Hepatocyte (in vitro differentiated cells): ENCODE measurements at places on chromosomes 7 and 10.

GRCh38 chr7:44103566-44103922 lies 601 bp upstream of the AEBP1 start:
- no peak overlapping the region for H3K27ac ChIP-seq
- no peaks in the 10 kb centered on the region for H3K36me3 ChIP-seq
- H3K4me3 ChIP-seq = no peak overlapping the region
- no peak for DNase-seq

DNA sequence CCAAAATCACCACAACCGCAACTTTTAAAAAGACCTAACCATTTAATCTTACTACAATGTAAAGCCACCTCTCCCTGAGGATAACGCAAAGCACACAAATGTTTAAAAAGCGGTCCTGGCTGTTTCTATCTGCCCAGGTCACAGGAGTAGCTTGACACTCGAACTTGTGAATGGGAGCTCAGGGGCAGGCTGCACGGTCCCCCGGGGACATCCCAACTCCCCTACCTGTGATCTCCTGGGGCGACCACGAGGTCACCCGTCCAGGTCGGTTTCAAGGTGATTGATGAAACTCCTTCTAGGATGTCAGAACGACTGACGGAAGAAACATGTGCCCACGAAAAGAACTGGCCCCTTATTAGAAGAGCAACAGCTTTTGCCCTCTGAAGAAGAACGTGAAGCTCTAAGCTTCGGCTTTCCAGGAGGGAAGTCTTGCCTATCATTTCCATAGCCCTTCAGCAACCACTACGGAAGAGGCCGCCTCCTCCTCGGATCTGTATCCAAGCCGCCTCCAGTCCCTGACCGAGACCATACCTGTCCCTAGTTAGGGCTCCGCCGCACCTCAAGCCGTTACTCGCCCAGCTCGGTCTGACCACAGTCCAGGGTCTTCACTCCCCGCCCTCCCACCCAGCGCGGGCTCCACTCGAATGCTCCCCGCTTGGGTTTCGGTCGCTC lies 459 bp downstream of the CYCS start:
- H3K4me3 ChIP-seq = peak overlapping the region; percentile 50
- H3K4me1 ChIP-seq = no peaks in the 10 kb centered on the region
- DNase-seq = no peak
- H3K36me3 ChIP-seq = no peaks in the 10 kb centered on the region

GRCh38 chr7:81924494-81924893 lies 154.6 kb upstream of the HGF start:
- no peaks in the 10 kb centered on the region for H3K4me1 ChIP-seq
- H3K36me3 ChIP-seq = no peaks in the 10 kb centered on the region
- no peak for DNase-seq
- no peaks in the 10 kb centered on the region for H3K27me3 ChIP-seq
- no peak overlapping the region for H3K27ac ChIP-seq

DNA sequence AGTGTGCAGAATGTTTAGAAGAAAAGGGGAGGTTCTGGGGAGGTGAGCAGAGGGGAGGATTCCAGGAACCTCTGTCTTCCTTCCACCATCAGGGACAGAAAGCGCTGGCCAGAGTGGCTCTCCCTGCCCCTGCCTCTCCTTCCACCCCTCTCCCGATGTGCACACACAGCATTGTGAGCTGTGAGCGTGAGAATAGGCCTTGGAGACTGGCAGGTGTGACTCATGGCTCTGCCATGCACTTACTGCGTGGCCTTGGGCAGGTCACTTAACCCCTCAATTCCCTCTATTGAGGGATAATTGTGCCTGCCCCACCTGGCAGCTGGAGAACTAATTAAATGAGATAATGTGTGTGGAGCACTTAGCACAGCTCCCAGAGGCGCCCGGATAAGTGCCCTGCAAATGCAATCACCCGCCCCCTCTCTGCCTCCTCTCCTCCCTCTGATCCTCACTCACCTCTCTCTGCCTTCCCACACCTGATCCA lies 115.4 kb downstream of the ZMIZ1 start:
- peak overlapping the region; percentile 84 for H3K27ac ChIP-seq
- no peaks in the 10 kb centered on the region for H3K27me3 ChIP-seq
- no peaks in the 10 kb centered on the region for H3K36me3 ChIP-seq
- DNase-seq = peak; percentile 77
- H3K4me3 ChIP-seq = no peak overlapping the region

DNA sequence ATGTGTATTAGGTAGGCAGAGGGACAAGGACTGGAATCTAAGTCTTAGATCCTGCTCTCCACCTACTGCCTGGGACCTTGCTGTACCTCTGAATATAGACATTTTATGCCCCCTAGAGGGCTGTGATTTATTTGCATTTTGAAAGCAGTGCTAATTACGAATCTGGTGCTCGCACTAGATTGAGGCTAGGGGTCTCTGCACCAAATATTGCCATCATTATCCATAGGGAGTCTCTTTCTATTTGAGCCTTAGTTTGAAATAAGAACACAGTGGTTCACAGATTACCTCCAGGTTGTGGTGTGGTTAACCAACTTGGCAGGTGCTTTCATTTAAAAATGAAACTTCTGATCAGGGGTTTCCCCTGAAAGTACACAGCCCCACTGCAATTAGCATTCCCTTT lies 41.8 kb downstream of the CNNM1 start:
- no peaks in the 10 kb centered on the region for H3K4me1 ChIP-seq
- H3K27ac ChIP-seq = no peak overlapping the region
- H3K27me3 ChIP-seq = peaks cover 4% of the 10 kb centered on the region
- DNase-seq = peak; percentile 67
- no peak overlapping the region for H3K4me3 ChIP-seq

DNA sequence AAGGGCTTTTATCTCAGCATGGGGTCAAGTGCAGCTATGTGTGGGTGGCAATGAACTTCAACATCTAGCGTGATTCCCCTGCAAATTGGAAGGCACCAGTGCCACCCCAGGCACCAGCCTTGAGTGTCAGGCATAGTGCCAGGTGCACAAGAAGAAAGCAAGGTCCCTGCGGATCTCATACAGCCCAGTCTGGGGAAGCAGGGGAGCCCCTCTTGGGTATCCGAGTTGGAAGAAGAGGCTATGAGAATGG lies 269.0 kb downstream of the RPS24 start:
- no peak for DNase-seq
- no peaks in the 10 kb centered on the region for H3K36me3 ChIP-seq
- peak overlapping the region; percentile 87 for H3K27ac ChIP-seq
- H3K4me3 ChIP-seq = peak overlapping the region; percentile 20

- H3K4me1 ChIP-seq = peaks cover 23% of the 10 kb centered on the region
- no peaks in the 10 kb centered on the region for H3K27me3 ChIP-seq
- H3K36me3 ChIP-seq = no peaks in the 10 kb centered on the region
- H3K4me3 ChIP-seq = no peak overlapping the region
Observed at GRCh38 chr10:17075533-17076359, 53.9 kb downstream of the CUBN start.

DNA sequence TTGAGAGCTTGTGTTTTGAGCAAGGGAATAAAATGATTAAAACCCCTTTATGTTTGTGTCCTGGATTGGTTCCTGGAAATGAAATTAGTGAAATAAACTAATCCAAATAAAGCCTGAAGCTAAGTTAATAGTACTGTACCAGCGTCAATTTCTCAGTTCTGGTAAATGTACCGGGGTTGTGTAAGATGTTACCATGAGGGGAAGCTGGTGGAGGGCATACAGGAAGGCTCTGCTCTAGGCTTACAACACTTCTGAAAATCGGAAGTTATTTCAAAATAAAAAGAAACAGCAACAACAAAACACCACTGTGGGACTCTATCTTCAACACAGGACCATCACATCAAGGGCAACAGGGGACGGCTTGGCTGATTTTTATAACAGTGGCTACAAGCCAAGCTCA lies 257.0 kb downstream of the CREB5 start:
- DNase-seq = no peak
- H3K27me3 ChIP-seq = no peaks in the 10 kb centered on the region
- H3K27ac ChIP-seq = no peak overlapping the region
- H3K4me1 ChIP-seq = peaks cover 5% of the 10 kb centered on the region
- H3K36me3 ChIP-seq = no peaks in the 10 kb centered on the region
- H3K4me3 ChIP-seq = no peak overlapping the region

DNA sequence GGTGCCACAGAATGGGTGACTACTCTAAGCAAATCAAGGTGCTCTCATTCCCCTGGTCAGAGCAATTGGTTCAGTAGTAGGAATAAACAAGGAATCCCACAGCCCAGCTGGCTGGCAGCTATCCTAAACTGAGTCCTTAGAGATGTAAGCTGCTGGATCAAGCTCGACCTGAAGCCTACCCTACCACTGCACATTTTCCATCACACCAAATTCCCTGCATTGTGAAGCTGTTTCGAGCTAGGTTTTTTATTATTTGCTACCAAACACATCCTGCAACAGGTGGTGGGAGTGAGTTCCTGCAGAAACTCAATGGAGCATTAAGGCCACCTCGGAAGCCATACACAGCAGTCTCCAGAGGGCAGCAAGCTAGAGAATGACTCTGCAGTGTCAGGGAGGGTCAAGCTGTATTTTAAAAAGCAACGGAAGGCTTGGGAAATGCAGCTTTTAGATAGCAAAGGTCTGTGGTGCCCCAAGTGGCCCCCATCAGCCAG lies 33.7 kb upstream of the TNRC18 start:
- no peak for DNase-seq
- H3K4me1 ChIP-seq = no peaks in the 10 kb centered on the region
- peaks cover 8% of the 10 kb centered on the region for H3K27me3 ChIP-seq
- H3K4me3 ChIP-seq = no peak overlapping the region
- no peak overlapping the region for H3K27ac ChIP-seq
- H3K36me3 ChIP-seq = no peaks in the 10 kb centered on the region

DNA sequence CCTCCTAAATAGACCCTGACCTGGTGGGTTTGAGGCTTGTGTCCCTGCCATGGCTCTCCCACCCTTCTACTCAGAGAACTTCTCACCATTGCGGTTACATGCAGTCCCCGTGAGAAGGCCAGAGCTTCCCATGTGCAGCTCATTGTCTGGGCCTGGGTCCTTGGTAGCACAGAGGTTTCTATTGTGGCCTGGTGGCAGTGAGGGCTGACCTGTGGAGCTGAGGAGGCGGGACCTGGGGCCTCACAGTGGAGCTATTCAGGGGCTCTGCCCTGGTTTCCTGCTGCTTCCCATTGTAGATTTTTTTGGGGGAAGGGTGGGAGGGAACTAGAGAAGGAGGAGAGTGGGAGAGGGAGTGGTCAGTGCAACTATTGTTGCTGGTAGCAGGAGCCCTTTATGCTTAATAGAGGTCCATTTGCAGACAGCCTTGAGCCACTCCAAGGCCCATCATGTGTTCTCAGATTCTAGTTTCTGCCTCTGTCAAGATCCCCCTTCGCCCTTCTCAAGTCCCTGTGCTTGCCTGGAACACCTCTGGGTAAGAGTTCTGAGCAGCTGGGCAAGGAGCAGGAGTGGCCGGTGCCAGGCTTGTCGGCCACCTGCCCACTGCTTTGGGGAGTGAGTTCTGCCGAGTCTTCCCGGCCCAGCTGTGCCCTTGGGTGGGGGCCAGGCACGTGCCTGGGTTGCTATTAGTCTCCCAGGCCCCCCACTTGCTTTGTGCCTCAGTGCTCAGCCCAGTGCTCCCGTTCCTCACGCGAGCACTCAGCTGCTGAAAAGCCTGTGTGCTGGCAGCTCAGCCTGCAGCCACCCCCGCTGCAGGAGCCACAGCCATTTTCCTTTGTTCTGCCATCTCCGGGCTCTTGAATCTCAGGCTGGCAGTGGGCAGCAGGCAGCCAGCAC lies 10.7 kb downstream of the TSPAN14 start:
- H3K27me3 ChIP-seq = no peaks in the 10 kb centered on the region
- no peaks in the 10 kb centered on the region for H3K36me3 ChIP-seq

DNA sequence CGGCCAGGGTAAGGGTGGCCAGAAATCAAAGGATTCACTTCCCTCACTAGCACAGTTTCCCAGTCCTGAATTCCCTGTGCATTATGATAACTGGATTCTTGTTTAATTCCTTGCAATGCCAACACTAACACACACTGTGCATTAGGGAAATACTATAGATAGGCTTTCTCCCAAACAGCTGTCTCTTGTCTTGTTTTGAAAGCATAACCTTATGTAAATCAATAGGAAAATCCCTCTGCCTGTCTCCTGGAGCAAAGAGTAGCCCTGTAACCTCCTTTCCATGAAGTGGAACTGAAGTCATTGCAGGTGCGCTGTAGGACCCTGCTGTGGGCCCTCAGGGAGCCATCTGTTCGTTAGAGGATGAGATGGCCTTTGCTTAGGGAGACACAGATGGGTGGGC lies 82.8 kb upstream of the FAM171A1 start:
- no peak overlapping the region for H3K27ac ChIP-seq
- no peak overlapping the region for H3K4me3 ChIP-seq
- no peaks in the 10 kb centered on the region for H3K4me1 ChIP-seq
- H3K36me3 ChIP-seq = no peaks in the 10 kb centered on the region
- DNase-seq = no peak

GRCh38 chr10:92844746-92845145 lies 3.6 kb upstream of the EXOC6 start:
- H3K4me3 ChIP-seq = no peak overlapping the region
- H3K27me3 ChIP-seq = no peaks in the 10 kb centered on the region
- H3K36me3 ChIP-seq = no peaks in the 10 kb centered on the region

DNA sequence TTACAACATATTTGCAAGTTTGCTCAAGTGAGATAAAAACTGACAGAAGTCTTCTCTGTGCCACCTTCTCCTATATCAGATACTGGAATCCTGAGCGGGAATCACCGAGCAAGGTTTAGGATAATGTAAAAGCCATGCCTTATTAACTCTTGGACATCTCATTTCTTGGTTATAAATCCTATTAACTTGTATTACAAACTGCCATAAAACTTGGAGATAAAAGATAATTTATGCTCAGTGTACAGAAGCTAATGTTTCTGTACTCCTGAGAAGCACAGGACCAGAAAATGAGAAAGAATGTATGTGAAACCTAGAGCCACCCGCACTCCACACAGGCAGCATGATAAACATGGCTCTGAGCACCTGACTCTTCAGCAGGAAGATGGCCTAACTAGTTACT lies 181.2 kb upstream of the NOBOX start:
- no peaks in the 10 kb centered on the region for H3K4me1 ChIP-seq
- H3K27ac ChIP-seq = no peak overlapping the region
- no peaks in the 10 kb centered on the region for H3K27me3 ChIP-seq
- no peak for DNase-seq
- H3K36me3 ChIP-seq = no peaks in the 10 kb centered on the region
- H3K4me3 ChIP-seq = no peak overlapping the region

DNA sequence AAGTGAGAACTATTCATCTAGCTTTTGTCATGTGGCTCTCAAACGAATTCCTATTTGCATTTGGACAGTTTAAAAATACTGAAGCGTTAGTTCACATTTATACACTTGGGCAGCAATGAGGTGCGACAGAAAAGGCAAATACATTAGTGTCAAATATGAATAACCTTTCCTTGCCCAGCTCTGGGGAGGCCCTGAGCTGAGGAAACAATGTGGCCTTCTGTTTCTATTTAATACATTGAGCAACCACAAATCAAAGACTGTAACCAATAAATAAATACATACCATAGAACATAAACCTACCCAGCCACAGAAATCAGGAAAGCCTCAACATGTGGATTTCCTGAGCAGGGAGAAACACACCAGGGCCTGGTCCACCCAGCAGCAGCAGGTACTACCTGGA lies 585.2 kb downstream of the PARD3 start:
- no peak overlapping the region for H3K4me3 ChIP-seq
- no peaks in the 10 kb centered on the region for H3K4me1 ChIP-seq
- DNase-seq = no peak
- no peaks in the 10 kb centered on the region for H3K27me3 ChIP-seq

DNA sequence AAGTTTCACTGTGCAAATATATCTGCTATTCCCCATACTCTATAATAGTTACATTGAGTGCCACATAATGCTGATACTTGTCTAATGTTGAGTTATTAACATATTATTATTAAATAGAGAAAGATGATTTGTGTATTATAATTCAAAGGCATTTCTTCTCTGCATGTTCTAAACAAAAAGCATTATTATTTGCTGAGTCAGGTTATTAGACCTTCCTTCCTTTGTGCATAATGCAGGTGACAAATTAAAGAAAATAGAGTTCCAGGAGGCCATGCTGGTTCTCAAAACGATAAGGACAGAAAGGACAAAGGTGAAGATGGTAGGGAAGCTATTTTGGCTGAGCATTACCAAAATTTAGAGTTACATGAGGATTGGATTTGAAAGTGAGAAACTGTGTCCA lies 85.4 kb upstream of the CYP2C9 start:
- H3K27ac ChIP-seq = no peak overlapping the region
- no peak overlapping the region for H3K4me3 ChIP-seq
